Left renal cortex interstitium (tissue), 4 donors: ENCODE measurements at places on chromosomes 6 and 20.

DNA sequence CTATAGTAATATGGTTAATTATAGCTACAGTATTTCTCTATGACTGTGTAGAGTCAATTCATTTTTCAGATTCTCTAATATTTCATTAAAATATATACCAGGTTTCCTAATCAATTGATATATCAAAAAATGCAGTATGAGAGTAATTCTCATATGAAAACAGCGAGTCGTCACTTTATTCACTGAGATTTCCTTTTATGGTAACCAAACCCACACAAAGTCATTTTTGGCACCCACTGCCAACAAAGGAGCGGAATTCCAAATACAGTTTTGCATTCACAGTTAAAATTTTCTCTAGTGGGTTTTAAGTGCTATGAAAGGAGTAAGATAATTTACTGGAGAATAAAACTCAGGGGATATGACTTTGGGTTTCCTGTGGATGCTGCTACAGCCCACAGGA, 163.8 kb downstream of the HIVEP2 start:
- no peak for DNase-seq

GRCh38 chr6:168596344-168596743, 155.4 kb downstream of the SMOC2 start:
- DNase-seq = no peak

DNA sequence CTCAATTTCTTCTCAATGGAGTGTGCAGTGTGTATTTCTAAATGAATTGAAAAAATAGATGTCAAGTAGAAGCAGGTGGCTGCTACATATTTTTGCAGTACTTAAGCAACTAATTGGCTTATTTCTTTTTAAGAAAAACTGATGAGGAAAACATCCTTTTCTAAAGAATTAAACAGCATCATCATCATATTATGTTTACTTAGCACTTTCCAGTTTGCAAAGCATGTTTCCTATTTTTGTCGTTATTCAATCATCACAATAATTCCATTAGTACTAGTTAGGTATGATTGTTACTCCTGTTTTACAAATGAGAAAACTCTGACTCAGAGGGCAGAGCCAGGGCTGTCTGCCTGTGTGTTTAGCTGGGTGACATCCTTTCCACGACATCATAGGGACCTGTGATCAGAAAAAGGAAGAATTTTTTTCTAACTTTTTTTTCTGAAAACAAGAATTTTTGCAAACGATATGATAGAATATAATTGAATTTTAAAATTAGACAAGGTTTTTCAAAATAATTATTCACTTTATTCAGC, 22.7 kb upstream of the BMP6 start:
- no peak for DNase-seq

GRCh38 chr6:170259278-170259677, 31.6 kb downstream of the DLL1 start:
- DNase-seq = no peak

- no peak for DNase-seq
Observed at GRCh38 chr6:148954934-148955333, 208.1 kb downstream of the UST start.

DNA sequence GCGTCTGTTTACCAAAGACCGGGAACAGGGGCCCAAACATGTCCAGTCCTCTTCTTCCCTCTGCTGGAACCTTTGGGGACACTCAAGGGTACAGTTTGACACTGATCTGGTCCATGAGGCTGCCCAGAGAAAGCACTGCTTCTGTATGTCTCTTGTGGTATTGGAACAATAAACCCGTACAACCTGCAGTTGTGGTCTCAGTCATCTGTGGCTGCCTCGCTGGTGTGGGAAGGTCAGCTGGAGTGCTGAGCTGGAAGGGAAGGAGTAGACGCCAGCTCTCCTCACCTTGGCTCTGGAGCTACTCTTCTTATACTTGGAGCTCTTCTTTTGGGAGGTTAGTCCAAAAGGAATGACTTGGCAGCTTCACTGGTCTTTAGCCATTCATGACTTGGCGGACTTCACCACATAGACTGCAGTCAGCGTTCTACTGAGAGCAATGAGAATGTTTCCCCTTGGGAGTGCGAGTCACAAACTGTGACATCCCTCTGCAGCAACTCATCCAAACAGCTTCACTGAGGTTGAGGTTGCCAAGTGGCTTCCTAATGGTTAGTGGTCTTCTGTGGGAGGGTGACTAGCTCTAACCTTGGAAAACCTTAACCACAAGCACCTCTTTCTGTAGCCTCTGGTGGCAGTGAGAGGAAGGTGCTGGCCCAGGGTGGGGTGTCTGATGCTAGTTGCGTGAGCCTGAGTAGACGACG, 81.2 kb downstream of the ASXL1 start:
- no peak for DNase-seq

DNA sequence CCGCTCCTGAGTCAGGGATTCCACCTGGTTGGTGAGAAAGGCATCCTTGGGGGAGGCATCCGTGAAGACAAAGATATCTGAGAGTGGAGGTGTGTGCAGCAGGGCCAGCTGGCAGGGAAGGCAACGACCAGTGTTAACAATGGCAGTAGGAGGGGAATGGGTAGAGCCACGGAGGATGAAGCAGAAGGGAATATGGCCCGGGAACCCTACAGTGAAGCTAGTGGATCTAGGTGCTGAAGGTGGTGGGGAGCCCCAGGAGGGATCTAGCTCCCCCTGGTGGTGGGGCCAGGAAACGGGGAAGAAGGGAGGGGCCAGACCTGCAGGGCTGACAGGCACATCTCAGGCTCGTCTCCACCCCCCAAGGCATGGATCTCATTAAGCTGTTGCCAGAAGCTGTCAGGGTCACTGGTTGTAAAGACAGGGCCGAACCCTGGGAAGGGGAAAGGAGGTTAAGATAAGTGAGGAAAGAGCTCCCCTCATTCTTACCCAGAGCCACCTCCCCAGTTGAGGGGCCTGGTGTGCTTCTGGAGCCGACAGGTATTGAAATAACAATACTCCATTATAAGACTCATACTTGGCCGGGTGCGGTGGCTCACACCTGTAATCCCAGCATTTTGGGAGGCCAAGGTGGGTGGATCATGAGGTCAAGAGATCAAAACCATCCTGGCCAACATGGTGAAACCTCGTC, 7.3 kb downstream of the VWA7 start:
- DNase-seq = no peak

DNA sequence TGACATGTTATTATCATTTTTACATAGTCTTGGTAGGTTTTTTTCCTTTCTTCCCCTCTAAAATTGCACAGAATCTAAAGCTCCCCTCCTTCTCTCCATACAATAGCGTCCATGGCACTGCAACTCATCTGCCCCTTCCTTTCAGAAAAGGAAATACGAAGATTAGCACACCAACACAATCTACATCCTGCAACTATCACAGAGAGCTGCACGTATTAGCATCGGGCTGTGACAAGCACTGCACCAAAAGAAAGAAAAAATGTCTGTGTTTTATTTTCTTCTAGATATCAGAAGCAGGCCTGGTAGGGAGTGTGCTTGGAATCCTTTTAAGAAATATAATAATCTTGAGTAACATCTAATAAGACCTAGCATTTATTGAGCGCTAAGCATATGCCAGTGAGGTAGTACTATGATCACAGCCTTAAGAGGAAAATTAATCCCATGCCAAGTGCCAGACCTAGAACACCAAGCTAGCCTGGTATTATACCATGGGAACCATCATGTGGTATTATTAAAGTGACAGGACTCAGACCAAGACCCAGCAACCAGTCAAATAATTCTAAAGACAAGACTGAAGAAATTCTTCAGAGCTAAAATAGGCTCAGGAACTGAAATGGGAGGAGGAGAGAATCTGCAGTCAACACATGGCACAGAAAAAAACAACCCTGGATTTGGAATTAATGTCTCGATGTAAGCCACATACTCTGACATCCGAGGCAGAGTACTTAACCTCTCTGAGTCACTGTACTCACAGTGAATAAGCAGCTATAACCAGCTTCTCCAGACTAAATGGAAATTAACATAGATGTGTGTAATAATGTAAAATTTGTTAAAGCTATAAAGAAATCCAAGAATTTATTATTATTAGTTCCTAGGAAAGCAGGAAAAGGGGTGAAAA, 124.3 kb downstream of the IPCEF1 start:
- DNase-seq = no peak

DNA sequence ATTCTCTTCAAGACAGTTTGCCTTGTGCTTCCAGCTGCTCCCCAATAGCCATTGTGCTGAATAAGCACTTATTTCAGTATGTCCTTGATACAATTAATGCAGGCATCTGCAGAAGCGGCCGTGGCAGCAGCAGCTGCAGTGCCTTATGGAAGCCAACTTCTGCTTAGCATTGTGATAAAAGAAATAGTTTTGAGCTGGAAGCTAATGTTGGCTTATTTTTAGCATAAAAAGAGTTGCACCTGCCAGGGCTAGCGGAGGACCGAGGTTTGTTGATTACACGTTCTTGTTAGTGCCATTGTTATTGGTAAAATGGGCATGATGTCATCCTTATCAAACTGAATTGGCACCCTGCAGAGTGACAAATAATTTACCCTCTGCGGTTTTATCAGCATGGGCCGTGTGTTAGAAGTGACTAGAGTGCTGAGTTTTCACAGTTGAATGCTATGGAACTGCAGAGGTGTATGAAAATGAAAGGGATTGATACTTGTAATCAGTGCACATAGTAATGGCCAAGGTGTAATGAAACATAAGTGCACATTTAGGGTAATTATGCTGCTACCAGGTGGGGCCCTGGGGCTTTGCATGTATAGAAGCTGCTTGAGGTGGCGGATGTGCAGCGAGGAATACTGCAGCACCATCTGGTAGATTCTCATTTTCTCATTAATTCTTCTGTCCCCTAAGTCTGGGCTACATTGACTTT, 334.3 kb downstream of the CDKAL1 start:
- DNase-seq = no peak

DNA sequence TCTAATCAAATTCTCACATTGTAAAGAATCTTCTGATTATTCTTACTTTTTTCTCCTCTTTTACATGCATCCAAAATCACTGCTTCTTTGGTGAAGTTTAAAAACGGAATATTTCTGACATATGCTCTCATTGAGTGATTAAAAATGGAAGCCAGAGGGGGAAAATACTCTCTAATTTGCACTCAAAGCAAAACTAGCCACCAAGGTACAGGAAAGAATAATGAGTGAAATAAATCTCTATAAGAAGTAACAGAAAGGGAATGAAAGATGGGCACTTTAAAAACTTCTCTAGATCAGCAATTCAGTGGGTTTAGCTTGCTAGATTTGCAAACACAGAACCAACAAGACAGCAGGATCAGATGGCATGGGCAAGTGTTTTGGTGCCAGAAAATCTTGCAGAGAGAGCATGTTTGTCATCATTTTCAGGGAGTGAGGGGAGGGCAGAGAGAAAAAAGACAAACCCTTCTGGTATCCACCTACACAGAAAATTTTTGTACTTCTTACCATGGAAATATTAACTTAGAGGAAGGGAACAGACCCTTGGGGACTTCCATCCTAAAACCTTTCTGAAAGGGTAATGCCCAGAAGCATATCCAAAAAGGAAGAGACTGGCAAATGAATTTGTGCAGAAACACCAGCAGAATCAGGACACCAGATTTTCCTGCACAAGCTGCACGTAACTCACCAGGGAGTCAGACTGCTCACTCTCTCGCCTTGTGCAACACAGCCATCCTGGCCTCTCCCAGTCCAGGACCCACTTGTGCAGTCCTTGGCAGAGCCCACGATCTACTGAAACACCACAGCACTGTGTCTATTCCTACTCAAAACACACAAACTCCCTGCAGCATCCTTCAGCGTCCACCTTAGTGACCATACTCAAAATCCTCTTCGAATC, 270.2 kb upstream of the PRDM1 start:
- DNase-seq = no peak

DNA sequence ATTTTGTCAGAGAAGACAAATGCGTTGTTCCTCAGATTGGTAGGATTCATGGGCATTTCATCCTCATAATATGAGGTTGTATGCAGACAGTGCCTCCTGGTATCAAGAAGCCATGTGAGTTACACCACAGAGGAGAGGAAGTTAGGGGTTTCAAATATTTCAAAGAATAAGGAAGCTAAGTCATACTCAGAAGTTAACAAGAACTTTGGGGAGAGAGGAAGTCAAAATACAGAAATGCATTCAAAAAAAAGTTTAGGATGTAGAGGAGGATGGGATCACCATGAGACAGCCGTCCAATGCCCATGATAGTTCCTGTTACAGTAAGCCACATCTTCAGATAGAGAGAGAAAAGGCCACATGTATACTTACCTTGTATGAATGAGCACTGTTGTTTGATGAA, 22.3 kb downstream of the HLA-DOB start:
- no peak for DNase-seq

DNA sequence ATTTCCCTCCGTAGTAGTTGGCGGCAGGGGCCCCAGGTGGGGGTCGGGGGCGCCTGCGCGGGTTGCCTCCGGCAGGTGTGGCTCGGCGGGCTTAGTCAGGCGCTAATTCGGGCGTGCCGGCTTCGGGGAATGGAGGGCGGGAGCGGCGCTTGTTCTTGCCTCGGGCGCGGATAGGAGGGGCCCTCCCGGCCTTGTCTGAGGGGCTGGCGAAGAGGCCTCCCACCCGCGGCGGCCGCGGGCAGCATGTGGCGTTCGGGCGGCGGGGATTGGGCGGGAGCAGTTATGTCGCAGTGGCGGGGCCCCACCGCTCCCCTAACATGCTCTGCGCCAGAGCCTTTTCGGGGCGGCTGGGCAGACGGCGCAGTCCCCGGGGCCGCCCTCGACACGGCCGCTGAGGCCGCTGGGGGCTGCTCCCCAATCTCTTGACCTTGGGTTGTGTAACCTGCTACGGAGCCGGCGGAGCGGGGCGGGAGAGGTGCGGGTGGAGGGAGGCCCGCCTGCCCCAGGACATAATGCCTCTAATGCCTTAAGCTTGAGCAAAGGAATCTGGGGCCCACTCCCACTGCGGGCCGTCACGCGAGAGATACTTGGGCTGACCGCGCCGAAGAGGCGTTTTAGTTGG, 1.1 kb downstream of the AMD1 start:
- no peak for DNase-seq

GRCh38 chr6:148364056-148364824, 21.6 kb downstream of the SASH1 start:
- no peak for DNase-seq

DNA sequence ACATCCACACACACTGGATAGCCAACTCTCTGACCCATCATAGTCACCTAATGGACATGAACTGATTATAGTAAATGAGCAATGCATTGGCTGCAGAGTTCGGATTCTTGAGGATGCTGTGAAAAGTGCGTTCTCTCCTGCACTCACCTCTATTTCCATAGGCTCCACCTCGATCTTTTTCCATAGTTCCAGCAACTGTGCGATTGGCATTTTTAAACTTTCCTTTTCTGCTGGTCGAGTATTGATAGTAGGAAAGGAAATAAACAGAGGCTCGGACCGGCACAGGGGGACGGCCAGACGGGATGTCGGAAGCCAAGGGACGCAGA, 94.4 kb downstream of the RNASET2 start:
- DNase-seq = no peak

DNA sequence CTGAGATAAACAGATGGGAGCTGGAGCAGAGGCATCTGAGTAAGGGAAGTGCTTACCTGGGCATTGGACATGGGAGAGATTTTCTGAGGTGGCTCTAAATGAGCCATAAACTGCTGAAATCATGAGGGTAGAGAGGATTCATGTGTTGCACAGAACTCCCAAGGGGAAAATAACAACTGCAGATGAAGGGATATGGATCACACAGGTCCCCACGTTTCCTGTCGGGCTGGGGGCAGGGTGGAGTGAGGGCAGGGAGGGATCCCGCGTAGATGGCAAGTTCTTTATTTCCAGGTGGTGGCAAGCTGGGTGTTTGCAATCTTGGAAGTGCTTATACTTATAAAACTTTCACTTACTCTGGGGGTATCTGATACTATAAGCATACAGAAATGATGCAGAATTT, 422.6 kb upstream of the FLRT3 start:
- DNase-seq = no peak
